ENCODE measurements at places on chromosomes 7 and 10. TPM values are rescaled to one million over a fixed set of nuclear protein-coding genes. Genes with fewer than 3 reads are reported as not detected.

GRCh38 chr7:116231949-116232348 is 21.6 kb downstream of the TES start:
- H3K4me3 ChIP-seq, result no peak overlapping the region
- no peaks in the 10 kb centered on the region for H3K27me3 ChIP-seq
- no peaks in the 10 kb centered on the region for H3K36me3 ChIP-seq
- peak overlapping the region; percentile 97 for H3K27ac ChIP-seq

DNA sequence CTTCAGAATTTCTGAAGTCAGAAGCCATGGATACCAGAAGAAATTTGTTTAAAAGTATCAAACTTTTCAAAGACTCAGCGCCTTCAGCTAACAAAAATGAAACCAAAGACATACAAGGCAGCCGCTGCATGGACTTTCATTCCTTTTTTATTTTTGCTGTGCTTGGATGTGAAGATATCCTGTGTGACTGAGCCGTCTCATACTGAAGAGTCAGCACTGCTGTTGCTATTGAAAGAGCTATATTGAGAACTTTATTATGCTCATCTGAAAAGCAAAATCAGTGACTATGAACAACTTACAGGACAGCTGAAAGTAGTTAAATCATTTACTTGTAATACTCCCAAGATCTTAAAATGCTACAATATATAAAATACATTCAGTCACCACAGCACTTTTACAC is 809.2 kb downstream of the NXPH1 start:
- DNase-seq, result no peak
- H3K4me1 ChIP-seq, result no peaks in the 10 kb centered on the region
- no peaks in the 10 kb centered on the region for H3K36me3 ChIP-seq
- no peaks in the 10 kb centered on the region for H3K27me3 ChIP-seq
- H3K4me3 ChIP-seq, result no peak overlapping the region

- H3K27me3 ChIP-seq, result no peaks in the 10 kb centered on the region
- no peak overlapping the region for H3K4me3 ChIP-seq
- H3K36me3 ChIP-seq, result no peaks in the 10 kb centered on the region
- DNase-seq, result no peak
Observed at GRCh38 chr10:121448766-121449421, 149.3 kb downstream of the FGFR2 start.

DNA sequence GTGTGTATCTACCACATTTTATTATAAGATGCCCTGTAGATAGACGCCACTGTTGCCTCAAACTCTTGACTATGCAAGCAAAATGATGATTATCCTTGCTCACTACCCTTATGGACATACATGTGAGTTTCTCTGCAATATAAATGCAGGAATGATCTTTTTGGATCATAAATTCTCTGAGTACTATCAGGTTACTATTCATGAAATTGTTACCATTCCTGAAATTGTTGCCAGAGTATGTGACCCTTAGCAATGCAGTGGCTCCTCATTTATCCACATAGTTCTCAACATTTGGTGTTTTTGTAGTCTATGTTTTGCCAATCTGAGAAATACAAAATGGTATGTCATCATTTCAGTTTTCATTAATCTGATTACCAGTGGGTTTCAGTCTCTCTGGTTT is 166.2 kb upstream of the FAM3C start:
- no peak for DNase-seq
- H3K4me1 ChIP-seq, result no peaks in the 10 kb centered on the region
- no peak overlapping the region for H3K4me3 ChIP-seq
- no peaks in the 10 kb centered on the region for H3K36me3 ChIP-seq
- H3K27me3 ChIP-seq, result no peaks in the 10 kb centered on the region

GRCh38 chr7:26368542-26368941 is 76.9 kb downstream of the SNX10 start:
- H3K4me1 ChIP-seq, result peaks cover 8% of the 10 kb centered on the region
- DNase-seq, result no peak
- H3K27ac ChIP-seq, result no peak overlapping the region
- no peak overlapping the region for H3K4me3 ChIP-seq

DNA sequence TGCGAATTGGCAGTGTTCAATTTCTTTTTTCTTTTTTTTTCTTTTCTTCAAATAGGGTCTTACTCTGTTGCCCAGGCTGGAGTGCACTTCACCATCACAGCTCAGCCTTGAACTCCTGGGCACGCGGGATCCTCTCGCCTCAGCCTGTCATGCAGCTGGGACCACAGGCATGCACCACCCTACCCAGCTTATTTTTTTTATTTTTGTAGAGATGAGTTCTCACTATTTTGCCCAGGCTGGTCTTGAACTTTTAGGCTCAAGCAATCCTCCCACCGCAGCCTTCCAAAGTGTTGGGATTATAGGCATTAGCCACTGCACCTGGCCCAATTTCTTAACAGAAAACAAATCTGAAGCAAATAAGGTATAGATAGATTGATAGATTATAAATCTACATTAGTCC is 69.3 kb downstream of the SKIDA1 start:
- no peak overlapping the region for H3K27ac ChIP-seq
- H3K4me3 ChIP-seq, result no peak overlapping the region
- no peaks in the 10 kb centered on the region for H3K4me1 ChIP-seq
- DNase-seq, result no peak
- no peaks in the 10 kb centered on the region for H3K27me3 ChIP-seq
- no peaks in the 10 kb centered on the region for H3K36me3 ChIP-seq

DNA sequence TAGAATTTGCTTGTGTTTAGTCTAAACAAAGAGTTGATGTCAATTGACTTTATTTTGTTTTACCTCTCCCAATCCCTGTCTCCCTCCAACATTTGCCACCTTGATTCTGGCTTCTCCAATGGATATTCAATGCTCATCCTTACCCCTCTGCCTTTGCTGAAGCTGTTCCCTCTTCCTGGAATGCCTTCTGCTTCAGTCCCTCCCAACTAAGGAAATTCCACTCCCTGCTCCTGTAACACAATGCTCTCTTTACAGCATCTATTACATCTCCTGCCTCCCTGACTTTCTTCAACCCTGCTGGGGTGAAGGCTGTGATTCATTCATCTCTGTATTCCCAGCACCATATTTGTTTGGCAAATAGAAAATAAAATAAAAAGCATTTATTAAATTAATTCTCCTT is 34.5 kb upstream of the TAC1 start:
- H3K36me3 ChIP-seq, result no peaks in the 10 kb centered on the region
- H3K4me3 ChIP-seq, result no peak overlapping the region
- no peak for DNase-seq

DNA sequence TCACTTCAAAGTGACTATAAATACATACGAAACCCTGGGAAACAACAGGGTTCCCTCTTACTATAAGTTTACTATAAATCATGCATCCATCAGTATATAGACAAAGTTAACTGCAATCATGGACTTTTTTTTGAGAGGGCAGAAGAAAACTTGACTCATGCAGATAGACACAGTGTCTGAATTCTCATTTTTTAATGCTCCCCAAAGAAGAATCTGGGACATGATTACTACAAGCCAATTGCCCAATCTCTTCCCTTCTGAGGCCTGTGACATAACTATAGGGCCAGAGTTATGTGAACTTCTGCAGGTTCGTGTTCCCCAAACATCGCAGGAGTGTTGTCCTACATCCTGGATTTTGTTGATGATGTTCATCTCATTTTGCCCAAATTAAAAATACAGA is 376.5 kb downstream of the KCNMA1 start:
- no peak overlapping the region for H3K27ac ChIP-seq
- no peak overlapping the region for H3K4me3 ChIP-seq
- no peaks in the 10 kb centered on the region for H3K27me3 ChIP-seq
- no peaks in the 10 kb centered on the region for H3K36me3 ChIP-seq
- DNase-seq, result no peak
- H3K4me1 ChIP-seq, result peaks cover 22% of the 10 kb centered on the region

The CALML5 gene
- total RNA-seq, result not detected

The DNAH11 gene
- 1.2 TPM for total RNA-seq

The TMEM225B gene
- not detected for total RNA-seq

Measured in sigmoid colon (tissue), 7 donors.